Non-pigmented ciliary epithelial cell (primary cell): ENCODE measurements at places on chromosomes 13 and 19.

- no peak for DNase-seq
Observed at GRCh38 chr13:91168386-91168711, 179.1 kb upstream of the MIR17HG start.

- no peak for DNase-seq
Observed at GRCh38 chr13:107843681-107844080, 371.7 kb downstream of the LIG4 start.

DNA sequence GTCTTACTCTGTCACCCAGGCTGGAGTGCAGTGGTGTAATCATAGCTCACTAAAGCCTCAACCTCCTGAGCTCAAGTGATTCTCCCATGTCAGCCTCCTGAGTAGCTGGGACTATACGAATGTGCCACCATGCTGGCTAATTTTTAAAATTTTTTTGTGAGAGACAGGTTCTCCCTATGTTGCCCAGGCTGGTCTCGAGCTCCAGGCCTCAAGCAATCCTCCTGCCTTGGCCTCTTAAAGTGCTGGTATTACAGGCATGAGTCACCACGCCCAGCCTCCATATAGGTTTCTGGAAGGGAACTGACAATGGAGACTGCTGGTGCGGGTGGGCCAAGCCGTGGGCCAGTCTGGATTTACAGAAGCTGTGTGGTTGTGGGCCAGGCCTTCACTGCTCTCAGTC, 189.2 kb downstream of the URI1 start:
- DNase-seq: no peak

- no peak for DNase-seq
Observed at GRCh38 chr13:110368408-110368807, 61.3 kb downstream of the COL4A2 start.

- DNase-seq: no peak
Observed at GRCh38 chr13:46728777-46729176, 68.2 kb downstream of the ESD start.

- no peak for DNase-seq
Observed at GRCh38 chr13:89831157-89831556, 1516.3 kb upstream of the MIR17HG start.

DNA sequence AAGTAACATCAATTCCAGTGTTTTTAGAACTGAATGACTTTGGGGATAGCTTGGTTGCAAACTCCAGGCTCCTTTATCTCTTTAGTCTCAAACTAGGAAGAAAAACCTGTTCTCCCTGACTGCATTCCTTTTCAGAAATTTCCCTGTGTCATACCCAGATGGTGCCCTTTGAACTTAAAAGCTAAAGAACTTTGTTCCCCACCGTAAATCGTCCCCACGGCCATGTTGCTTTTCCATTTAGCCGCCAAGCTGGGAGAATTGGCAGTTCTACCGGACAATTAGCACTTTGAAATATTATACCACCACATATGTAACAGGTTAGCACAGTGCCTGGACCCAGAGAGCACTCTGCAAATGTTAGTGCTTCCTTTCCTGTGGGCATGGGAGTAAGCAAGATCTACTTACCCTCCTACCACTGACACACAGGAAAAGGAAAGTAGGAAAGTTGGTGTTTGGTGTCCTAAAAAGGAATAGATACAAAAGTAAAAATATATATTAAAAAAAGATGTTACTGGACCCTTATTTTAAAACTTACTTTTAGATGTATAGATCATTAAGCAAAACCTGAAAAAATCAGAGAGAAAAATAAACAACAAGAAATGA, 191.9 kb upstream of the MIR17HG start:
- no peak for DNase-seq

- DNase-seq: no peak
Observed at GRCh38 chr13:22081430-22081829, 410.6 kb downstream of the FGF9 start.

GRCh38 chr13:104593693-104594092, 1527.5 kb upstream of the SLC10A2 start:
- DNase-seq: no peak

GRCh38 chr13:111122056-111122455, 6.9 kb downstream of the ARHGEF7 start:
- DNase-seq: no peak

DNA sequence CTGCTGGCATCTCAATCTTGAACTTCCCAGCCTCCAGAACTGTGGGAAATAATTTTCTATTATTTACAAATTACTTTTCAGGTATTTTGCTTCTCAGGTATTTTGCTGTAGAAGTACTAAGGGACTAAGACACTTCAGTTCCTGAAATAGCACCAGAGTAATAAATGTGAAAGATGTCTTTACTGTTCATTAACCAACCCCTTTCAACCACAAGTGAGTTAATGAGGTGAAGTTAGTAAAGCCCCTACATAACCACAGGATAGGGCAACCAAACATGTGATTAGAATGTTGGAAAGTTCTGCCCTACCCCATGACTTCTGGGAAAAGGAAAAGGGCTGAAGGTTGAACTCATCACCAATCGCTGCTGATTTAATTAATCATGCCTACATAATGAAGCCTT, 2.7 kb upstream of the ZNF345 start:
- DNase-seq: no peak

GRCh38 chr13:114007566-114007965, 33.7 kb upstream of the C13orf46 start:
- no peak for DNase-seq

- no peak for DNase-seq
Observed at GRCh38 chr19:50843205-50843604, 9.8 kb upstream of the KLK15 start.

DNA sequence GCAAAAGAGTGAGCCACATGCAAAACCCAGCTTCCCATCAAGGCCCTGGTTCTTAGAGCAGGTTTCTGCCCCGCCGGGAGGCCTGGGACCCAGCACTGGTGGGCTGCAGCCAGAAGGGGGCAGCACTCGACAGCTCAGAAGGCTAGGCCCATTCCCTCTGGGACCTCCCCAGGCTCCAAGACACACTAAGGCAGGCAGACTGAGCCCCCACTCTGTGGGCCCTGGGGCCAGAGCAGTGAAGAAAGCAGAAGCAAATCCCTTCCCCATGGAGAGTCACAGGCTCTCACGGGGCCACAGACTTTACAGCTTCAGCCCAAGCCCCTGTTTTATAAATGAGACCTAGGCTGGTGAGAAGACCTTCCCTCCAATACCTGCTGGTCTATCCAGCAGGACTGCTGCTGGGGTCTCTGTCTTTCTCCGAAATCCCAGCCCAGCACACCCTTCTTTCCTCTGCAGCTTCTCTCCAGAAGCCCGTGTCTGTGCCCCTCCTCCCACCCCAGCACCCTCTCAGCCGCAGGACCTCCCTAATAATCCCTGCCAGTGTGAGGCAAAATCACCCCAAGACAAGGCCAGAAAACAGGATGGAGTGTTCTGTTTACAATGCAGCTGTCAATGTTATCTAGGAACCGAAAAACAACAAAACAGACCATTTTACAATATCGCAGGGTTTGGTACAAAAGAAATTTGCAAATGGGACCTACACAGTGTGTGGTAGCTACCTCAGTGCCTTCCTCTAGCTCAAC, 109.3 kb downstream of the ABCC4 start:
- DNase-seq: peak; percentile 13
